ENCODE measurements at places on chromosomes 7 and 10. TPM values are rescaled to one million over a fixed set of nuclear protein-coding genes. Genes with fewer than 3 reads are reported as not detected.

RAB19 gene
- 5.4 TPM for total RNA-seq

POLR2J2 gene
- total RNA-seq: 13.4 TPM

NPY gene
- not detected for total RNA-seq

SRGN gene
- 150 TPM for total RNA-seq

EGR2 gene
- 2.8 TPM for total RNA-seq

ANKRD30A gene
- total RNA-seq: not detected

PCLO gene
- not detected for total RNA-seq

WDFY4 gene
- total RNA-seq: 5.6 TPM

SEMA3C gene
- not detected for total RNA-seq

RELN gene
- not detected for total RNA-seq

GPR15LG gene
- total RNA-seq: not detected

IGFBP3 gene
- total RNA-seq: 3.6 TPM

KNDC1 gene
- 0.83 TPM for total RNA-seq

OIT3 gene
- total RNA-seq: not detected

ZNF727 gene
- not detected for total RNA-seq

WEE2 gene
- not detected for total RNA-seq

FAM25C gene
- total RNA-seq: not detected

MKX gene
- not detected for total RNA-seq

SPACDR gene
- 2.3 TPM for total RNA-seq

ADCY1 gene
- 0.91 TPM for total RNA-seq

PTN gene
- not detected for total RNA-seq

UCMA gene
- not detected for total RNA-seq

MYL10 gene
- total RNA-seq: not detected

SLC26A3 gene
- total RNA-seq: not detected

LRRD1 gene
- total RNA-seq: not detected

CUBN gene
- 2.2 TPM for total RNA-seq

NEURL1 gene
- total RNA-seq: 1.1 TPM

KLLN gene
- total RNA-seq: 0.70 TPM

TMEM176A gene
- total RNA-seq: not detected

AKR1C8 gene
- total RNA-seq: 0.53 TPM

HUS1 gene
- 35.8 TPM for total RNA-seq

MPLKIP gene
- 37.3 TPM for total RNA-seq

PALD1 gene
- 0.24 TPM for total RNA-seq

PAPOLB gene
- total RNA-seq: not detected

MMP21 gene
- total RNA-seq: not detected

RBM33 gene
- total RNA-seq: 93.5 TPM

PRKCQ gene
- total RNA-seq: 66.1 TPM

DNAJB12 gene
- total RNA-seq: 27.7 TPM

ERVW-1 gene
- not detected for total RNA-seq

HOXA3 gene
- not detected for total RNA-seq

Data from activated naive CD4-positive, alpha-beta T cell treated with anti-CD3 and anti-CD28 coated beads, Interleukin-2, amount 10 ng/mL, durations not matched to agents 5 hours and 36 hours (primary cell).